ENCODE measurements at places on chromosomes 4 and X.

- DNase-seq = no peak
Observed at GRCh38 chr4:139934057-139934707, 219.8 kb downstream of the MAML3 start.

GRCh38 chrX:10073671-10074070 lies 83.1 kb upstream of the CLCN4 start:
- no peak for DNase-seq

DNA sequence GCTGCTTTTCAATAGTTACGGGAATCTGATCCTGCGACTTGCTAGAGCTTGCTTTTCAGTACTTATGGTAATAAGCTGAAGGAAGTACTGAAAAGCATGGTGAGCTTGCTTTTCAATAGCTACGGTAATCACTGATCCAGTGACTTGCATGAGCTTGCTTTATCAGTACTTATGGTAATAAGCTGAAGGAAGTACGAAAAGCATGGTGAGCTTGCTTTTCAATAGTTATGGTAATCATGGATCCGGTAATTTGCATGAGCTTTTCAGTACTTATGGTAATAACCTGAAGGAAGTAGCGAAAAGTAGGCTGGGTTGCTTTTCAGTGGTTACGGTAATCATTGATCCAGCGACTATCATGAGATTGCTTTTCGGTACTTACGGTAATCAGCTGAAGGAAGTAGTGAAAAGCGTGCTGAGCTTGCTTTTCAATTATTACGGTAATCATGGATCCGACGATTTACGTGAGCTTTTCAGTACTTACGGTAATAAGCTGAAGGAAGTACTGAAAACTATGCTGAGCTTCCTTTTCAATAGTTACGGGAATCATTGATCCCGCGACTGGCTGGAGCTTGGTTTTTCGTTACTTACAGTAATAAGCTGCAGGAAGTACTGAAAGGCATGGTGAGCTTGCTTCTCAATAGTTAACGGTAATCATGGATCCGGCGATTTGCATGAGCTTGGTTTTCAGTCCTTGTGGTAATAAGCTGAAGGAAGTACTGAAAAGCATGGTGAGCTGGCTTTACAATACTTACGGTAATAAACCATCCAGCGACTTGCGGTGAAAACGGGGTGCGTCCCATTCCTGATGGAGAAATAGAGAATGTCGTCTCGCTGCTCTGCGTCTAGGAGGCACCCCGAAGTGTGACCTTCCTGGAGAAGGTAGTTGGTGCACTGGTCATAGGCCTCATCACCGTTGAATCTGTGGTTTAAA lies 6.5 kb downstream of the CRLF2 start:
- DNase-seq = no peak

DNA sequence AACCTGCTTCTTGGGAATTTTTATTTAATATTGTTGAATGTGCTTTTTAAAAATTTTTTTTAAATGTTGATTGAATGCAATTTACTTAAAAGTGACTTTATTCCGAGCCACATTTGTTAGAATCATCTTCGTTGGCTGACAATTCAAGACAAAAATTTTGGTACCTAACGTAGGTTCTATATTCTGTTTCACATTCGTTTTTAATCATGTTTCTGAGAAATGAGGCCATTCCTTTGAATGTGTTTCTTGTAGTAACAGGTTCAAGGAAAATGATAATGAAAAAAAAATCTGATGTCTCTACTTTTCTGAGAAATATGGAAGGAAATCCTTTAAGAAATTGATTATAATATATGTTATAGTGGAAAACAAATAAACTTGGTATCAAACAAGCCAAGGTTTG lies 92.3 kb upstream of the DCLK2 start:
- DNase-seq = no peak

- no peak for DNase-seq
Observed at GRCh38 chrX:31200430-31200829, 128.6 kb upstream of the FTHL17 start.

DNA sequence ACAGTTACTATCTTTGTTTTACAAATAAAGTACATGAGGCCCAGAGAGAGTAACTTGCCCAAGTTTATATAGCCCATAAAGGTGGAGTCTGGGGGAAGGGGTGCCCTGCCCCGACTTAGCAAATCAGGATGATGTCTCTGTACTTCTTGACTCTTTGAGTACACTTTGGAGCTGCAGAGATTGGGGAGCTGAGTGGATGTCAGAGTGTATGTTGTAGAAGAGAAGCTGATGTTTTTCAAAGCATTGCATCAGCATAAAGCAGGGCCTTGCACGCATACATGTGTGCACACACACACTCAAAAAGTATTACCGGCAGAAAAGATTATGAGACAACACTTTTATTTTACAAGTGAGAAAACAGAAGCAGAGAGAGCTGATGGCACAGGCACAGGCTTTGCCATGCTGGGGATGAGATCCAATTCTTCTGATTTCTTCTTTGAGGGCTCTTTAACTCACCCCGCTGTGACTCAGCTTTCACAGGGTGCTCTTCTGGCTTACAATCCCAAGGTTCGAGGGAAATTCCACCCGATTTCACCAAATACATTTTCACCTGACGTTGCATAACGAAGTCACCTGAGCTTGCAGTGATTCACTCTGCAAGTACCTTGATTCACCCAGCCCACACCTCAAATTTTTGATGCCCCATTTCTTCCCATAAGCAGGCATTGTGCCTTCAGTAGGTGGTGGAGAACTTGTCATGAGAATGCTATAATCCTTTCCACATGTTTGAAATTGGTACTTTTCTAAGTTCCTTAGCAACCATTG lies 292.8 kb upstream of the BOD1L1 start:
- DNase-seq = no peak

DNA sequence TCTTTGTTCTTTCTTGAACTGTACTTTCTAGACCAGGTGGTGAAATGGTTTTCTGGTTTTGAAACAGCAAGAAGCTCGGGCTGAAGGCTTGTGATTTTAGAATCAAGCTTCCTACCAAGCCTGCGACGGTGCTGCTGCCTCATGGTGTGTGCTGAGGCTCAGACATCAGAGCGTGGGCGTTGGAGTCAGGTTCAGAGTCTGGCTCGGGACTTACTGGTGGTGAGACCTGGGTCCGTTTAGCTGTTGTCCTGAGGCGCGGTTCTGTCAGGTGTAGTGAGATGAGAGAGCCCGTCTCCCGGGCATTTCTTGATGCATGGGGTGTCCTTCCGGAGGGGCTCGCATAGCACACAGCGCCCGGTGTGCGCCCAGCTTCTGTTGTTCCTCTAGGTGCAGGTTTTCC lies 19.7 kb upstream of the TADA2B start:
- DNase-seq = no peak

DNA sequence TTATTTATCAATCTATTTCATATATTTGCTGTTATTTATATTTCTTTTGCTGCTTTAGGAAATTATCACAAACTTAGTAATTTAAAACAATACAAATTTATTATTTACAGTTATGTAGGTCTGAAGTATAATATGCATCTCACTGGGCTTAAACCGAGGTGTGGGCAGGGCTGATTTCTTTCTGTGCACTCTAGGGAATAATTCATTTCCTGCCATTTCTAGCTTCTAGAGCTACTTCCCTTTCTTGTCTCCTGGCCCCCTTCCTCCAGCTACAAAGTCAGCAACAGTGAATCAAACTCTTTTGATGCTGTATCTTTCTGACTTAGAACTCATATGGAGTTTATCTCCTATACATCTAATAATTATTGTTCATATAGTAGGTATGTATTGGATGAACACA lies 303.5 kb upstream of the ARSJ start:
- no peak for DNase-seq

- DNase-seq = no peak
Observed at GRCh38 chr4:124862261-124862660, 149.7 kb upstream of the ANKRD50 start.

DNA sequence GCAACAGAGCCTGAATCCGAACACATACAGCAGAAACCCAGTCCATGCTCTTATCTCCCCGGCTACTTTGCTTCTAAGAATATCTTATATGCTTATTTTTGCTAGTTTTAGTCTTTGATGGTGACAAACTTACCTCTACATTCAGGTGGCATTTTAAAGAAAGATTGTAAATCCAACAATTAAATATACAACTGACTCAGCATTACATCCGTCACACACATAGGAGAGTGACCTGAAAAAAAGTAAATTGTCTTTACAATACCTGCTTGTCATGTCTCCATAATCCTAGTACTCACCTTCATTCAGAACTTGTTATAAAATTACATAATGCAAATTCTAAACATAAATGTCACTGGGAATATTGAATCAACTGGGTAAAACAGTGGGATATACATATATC lies 30.6 kb upstream of the BMP3 start:
- DNase-seq = no peak

DNA sequence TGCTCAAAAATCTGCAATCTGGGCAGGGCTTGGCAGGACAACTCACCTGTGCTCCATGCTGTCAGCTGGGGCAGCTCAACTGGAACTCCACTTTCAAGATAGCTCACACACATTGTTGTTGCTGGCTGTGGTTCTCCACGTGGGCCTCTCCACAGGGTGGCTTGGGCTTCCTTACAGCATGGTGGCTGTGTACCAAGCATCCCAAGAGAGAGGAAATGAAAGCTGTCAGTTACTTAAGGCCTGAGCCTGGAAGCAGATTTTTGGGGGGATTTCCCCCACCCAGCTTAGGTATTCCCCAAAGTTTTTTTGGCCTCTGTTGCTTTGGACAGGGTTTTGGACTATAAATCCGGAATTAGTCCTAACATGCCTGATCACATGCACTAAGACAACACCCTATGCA lies 81.0 kb downstream of the BCOR start:
- DNase-seq = no peak

- no peak for DNase-seq
Observed at GRCh38 chr4:149322203-149322602, 493.4 kb downstream of the IQCM start.

- DNase-seq = no peak
Observed at GRCh38 chr4:83269256-83269655, 15.3 kb downstream of the COQ2 start.

- DNase-seq = no peak
Observed at GRCh38 chr4:151540728-151541388, 131.9 kb downstream of the FHIP1A start.

DNA sequence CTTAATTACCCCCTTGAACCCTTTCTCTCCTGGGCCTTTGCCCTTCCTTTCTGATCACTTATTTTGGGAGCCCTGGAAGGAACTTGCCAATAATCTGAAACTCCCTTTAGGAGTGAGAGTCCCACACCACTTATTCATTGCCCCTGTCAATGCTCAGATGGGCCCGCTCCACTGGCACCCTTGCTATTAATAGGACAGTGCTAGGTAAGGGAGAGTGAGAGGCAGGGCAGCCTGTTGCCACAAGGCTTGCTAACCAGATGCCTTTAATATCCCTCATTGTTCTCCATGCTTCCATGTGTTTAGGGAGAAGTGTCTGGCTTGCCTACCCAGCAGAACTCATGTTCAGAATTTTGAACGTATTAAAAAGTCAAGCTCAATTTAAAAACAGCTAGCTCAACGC lies 1.7 kb upstream of the NHS start:
- no peak for DNase-seq

DNA sequence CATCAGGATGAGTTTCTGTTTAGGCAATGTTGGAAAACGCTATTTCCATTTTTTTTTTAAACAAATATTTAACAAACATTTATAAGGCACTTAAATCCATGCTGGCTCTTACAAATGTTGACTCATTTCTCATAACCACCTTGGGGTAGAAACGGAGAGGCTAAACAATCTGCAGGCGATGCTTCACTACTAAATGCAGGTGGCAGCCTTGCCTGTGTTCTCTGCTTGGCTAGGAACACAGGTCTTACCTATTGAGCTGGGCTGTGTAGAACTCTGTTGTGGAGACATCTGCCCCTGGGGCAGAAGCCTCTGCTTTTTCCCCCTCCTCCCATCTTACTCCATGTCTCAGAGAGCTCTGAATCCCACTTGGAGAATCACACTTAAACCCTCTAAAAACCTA lies 1.4 kb upstream of the CXCL1 start:
- DNase-seq = no peak

- no peak for DNase-seq
Observed at GRCh38 chr4:40482985-40483647, 146.5 kb downstream of the RBM47 start.

DNA sequence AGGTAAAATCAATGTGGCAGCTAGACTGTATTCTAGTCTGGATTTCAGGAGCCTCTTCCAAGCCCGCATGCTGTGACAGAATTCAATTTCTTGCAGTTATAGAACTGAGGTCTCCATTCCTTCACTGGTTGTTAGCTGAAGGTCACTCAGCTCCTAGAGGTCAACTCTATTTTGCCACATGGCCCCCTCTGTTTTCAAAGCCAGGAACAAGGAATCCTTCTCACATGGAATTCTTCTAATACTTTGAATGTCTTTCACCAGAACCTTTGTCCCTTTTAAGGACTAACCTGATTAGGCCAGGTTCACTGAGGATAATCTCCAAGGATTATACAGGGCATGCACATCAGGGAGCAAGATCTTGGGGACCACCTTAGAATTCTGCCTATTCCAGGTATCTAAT lies 23.4 kb upstream of the MMRN1 start:
- DNase-seq = no peak

DNA sequence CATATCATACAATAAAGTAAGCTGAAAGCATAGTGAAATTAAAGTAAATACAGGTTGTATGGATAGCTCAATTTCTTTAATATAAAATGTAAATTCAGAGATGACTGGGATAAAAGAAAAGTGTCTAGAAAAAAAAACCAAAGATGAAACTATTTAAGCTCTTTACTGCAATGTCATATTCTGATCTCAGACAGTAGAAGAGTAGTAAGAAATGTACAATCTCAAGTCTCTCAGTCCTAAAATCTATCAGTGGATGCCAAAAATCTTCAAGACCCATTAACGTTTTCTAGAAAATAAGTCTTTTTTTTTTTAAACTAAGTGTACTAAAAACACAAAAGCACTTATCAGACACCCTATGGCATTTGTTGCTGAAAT lies 13.8 kb downstream of the MGARP start:
- no peak for DNase-seq

DNA sequence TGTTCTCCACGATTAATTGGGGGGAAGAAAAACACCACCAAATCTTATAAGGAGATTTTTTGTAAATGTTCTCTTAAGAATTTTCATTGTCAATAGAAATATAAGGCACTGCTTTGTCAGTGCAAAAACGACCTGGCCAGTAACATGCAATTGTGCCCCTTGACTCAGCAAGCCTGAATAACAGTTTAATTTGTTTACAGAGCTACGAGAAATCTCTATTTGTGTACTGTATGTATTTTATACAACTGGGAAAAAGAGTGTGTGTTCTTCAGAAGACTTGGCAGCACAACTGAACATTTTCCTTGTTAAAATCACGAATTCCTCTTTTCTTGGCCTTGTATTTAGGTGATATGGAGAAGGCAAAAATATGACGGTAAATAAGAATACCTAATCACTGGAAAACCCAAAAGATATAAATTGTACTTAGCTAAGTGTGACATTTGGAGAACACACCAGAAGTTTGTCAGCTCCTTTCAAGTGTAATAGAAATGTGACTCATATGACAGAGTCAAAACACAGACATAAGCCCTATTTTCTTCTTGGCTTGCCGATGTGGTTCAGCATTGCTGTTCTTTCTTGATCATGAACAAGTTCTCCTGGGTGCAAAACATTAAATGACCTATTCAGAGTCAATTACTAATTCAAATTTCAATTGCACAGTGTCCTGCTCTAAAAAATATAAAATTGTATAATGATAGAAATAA lies 945.0 kb upstream of the INTU start:
- no peak for DNase-seq

GRCh38 chr4:111187108-111187507 lies 564.2 kb upstream of the PITX2 start:
- no peak for DNase-seq

GRCh38 chrX:48493890-48494364 lies 14.9 kb upstream of the PORCN start:
- DNase-seq = no peak
